ENCODE measurements at places on chromosomes 3 and 15.

- no peak for DNase-seq
Measured at GRCh38 chr3:39146083-39146501, 7.3 kb downstream of the CSRNP1 start.

DNA sequence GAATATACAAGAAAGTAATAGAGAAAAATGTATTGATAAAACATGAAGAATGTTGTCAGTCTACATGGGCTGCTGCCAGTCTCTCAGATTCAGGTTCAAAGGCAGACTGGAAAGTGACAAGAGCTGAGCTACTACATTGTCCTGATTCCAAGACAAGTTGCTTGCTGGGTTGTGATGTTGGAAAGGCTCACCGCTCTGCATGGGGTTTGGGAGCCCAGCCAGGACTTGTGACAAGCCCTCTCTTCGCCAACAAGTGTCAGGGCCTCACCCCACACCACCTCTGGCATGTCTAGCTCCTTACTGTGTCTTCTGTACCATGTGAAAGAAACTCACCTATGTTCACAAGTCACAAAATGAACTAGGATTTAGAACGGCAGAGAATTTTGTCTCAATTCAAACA, 43.0 kb upstream of the SH3GL3 start:
- no peak for DNase-seq

GRCh38 chr15:67918205-67918861, 78.5 kb upstream of the RNU6-1 start:
- no peak for DNase-seq

GRCh38 chr3:52240059-52240885, 1.3 kb upstream of the TWF2 start:
- DNase-seq = peak; percentile 19

DNA sequence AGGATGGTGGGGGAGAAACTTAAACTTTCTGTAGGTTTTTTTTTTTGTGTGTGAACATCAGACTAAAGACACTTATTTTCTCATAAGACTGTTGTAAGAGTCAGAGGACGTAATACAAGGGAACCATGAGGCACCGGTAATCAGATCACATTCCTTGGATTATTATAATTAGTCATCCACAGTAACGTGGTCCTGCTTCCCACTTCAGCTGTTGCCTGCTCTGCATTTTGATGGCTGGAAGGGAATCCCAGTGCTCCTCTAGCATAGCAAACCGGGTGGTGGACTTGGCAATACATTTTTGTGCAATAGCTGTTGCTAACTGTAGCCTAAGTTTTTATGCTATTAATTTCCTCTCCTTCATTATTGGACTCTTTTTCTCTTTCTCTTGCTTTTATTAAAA, 294.8 kb downstream of the NR2F2 start:
- DNase-seq = no peak

DNA sequence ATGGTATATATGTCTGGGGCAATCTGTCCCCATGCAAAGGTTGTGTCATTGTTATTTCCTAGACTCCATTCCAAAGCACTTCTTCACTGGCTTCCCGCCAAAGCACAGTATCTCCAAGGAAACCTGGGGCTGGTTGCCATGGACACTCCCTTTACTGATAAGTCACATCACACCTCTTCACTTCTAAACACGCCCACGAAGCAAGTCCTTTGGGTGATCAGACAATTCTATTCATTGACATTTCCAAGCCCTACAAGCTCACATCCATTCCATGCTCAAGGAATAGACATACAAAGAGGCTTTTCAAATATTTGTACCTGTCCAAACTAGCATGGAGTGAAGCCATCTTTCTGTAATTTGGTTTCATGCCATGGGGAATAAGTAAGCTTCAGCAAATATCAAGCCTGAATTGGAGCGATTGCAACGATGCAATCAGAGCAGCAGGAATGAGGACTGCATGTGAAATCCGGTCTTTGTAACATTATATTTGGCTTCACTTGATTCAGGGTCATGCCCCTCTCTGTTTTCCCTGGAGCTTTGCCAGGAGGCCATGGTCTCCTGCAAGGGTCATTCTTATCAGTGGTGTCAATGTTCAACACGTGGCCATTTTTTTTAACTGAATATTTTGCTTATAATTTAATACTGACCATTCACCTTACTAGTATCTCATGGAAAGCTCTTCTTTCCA, 201.6 kb upstream of the TMC3 start:
- DNase-seq = peak; percentile 84

GRCh38 chr3:184672977-184673870, 38.6 kb downstream of the MAGEF1 start:
- DNase-seq = no peak

GRCh38 chr3:101189796-101190195, 130.6 kb downstream of the IMPG2 start:
- no peak for DNase-seq

DNA sequence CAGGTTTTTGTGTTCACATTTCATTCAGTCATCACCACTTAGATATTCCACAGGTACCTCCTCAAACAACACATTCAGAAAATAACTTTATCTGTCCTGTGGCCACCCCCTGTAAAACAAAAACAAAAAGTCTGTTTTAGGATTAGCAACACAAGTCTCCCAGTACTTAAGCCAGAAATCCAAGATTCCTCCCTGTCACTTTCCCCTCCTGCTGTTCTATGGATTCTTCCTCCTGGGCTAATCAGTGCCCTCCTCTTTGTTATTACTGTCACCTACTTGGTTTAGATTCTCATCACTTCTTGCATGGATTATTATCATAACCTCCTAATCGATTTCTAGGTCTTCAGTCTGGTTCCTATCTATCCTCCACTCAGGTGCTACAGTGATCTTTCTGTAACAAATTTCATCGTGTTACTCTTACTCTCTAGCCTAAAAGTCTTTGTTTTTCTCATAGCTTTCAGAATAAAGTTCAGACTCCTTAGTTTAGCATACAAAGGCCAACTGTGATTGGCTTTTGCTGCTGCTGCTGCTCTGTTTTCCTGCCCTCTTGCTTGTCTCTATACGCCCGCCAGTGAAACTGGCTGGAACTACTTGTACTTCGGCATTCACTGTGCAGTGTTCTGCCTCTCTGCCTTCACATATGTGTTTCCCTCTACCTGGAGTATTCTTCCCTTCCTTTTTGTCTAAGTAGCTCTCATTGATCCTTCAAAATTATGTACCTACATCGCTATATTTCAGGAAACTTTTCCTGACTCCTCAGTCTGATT, 32.2 kb downstream of the PPP2R3A start:
- no peak for DNase-seq

GRCh38 chr3:4674216-4674615, 181.1 kb downstream of the ITPR1 start:
- DNase-seq = no peak

DNA sequence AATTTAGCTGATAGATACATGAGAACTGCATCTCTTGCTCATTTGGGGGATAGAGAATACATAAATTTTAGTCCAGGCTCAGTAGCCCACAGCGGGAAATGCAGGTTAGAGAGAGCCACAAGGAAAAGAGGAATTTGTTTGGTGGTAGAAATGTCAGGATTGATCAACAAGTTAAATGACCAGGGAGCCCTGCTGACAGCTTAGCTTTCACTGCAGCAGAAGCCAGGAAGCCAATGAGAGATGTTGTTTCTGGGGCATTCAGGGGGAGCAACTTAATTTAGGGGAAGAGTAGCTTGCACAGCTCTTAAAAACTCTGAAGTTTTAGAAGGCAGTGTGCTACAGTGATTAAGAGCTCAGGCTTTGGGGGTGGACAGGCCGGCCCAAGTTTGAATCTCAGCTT, 22.7 kb downstream of the ARHGEF26 start:
- no peak for DNase-seq

DNA sequence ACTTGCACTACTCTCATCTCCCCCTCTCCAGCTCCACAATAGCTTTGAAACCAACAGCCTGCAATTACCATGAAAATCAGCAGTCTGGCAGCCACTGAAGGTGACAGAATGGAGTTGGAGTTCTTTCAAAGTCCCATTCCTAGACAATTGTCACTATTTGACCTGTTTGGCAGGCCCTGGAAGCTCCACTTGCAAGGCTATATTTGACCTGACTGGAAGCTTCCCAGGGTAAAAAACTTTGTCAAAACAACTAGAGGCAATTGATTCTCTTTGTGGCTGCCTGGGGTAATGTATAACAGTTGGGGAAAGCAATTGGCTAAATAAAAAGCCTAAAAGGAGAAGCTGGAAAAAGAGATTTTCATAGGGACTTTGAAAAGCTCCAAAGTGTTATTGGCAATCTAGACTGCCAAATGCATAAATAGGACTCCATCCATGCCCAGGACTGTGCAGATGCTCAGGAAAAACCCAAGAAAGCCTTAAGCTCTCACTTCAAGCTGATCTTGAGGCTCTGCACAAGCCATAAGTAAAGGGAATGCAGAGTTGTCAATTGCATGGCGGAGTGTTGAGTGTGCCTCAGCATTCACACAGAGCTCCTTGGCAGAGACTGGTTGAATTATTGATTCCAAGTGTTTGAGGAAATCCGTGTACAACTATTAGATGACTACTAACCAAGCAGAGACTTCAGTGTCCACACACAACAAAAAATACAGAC, 18.3 kb downstream of the GREM1 start:
- no peak for DNase-seq

GRCh38 chr3:178170698-178171535, 365.3 kb upstream of the KCNMB2 start:
- DNase-seq = no peak

DNA sequence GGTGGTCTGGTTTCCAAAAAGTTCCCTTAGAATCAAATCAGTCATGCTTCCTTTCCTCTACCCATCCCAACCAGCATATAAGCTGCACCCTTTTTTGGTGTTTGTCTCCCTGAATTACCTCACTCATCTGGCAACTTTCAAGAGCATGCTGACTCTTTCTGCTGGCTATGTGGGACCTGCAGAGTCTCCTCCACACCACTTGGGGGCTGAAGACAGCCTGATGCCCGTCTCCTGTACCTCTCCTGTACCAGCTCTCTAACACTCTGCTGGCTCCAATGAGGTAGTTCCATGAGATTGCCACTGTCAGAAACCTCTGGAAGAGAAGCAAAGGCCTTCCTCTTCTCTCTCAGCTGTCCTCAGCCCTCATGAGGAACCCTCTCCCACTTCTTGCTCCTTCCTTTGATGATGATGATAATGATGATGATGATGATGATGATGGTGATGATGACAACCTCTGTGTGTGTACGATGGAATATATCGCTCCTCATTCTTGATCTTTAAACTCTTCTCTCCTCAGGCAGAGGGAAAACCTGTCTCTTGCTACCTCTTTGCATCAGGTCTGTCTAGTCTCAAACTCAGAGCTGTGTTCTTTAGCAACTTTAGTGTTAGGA, 257.5 kb downstream of the ZNF621 start:
- DNase-seq = no peak

- DNase-seq = no peak
Measured at GRCh38 chr3:13612829-13613228, 63.9 kb downstream of the FBLN2 start.

DNA sequence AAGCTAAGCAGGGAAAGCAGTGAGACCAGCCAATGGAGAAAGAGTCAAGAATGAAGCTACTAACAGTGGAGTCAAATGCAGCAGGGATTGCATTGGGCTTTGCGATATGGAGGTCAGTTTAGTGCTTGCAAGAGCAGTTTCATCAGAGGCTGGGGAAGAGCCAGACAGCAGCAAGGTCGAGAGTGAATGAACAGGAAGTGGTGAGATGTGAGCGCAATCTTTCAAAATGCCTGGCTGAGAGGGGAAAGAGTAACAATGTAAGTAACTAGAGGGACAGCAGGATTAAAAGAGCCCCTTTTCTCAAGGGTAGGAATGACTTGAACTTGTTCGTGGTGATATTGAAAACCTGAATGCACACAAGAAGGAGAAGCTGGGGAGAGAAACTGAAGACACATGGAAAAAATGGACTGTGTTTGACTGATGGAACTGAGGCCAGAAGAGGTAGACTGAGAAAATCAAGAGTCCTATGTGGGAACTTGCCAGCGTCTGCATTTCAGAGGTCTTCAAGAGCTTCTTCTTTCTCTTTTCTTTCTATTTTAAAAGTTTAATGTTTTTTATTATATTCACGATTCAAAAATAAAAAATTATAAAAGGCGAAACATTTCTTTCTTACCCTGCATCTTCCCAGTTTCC, 30.6 kb upstream of the GPR160 start:
- DNase-seq = no peak

GRCh38 chr15:28109626-28110455, 10.7 kb upstream of the OCA2 start:
- DNase-seq = no peak

DNA sequence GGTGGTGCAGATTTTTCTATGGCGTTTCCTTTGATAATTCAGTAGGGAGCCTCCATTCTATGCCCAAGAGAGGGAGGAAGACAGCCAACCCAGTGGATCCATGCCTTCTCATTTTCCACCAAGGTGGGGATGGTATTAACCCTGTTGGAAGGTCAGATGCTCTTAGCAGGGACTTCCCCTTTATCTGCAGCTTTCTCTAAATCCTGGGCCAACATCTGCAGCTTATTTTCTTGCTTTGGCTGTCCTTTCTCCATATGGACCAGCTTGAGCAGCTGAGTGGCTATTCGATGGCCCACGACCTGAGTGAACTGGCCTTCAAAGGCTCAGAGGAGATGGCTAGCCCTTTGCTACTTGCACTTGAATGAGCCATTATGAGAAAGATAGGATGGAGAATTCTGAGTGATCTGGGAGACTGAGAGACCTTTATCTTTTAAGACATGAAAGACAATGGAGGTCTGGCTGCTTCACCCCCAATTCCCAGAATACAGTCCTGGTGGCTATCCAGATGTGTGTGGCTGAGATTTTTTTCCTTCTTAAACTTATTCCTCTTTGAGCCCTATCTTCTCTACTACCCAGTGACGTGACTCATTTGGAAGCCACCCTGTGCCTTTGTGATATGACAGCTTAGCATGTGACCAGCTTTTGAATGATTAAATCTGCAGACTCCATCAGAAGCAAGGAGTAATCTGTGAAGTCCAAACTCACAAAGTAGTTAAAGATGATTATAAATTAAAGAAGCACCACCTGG, 39.6 kb upstream of the TRAK1 start:
- no peak for DNase-seq

DNA sequence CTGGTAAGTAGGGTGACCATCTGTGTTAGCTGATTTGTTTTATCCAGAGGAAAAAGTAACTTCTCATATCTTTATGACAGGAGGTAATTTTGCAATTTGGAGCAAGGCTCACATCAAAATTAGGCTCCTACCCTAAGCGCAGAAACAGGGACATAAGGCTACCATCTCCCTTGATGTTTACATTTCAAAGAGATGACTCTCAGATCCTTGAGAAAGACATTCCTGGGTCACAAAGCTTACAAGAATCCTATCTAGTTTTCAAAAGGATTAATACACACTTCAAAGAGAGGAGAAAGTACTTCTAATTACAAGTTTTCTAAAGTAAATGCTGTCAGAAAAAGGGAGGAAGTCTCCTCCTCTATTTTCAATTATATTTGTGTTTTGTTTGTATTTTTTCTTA, 7.0 kb downstream of the ZPLD1 start:
- DNase-seq = no peak

DNA sequence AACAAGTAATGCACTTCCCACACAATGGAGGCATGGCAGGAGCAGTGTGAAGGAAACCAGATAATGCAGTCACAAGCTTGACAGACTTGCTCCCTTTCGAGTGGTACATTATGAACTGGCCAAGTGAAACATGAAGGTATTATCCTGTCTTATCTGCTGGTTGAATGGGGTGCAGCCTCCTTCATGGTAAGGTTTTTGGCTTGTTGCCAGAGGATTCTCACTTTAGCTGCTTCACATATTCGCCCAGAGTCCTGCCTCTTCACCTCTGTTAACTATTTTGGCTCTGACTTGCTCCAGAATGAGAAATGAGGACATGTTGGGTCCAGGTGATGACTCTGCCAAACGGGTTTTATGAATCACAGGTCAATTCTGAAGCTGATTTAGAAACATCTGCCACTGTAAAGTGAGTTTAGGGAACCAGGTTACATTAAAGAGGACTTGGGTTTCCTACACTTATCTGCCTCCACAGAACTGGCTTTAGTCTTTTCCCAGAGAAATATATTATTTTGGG, 19.5 kb upstream of the CCDC39 start:
- DNase-seq = no peak

GRCh38 chr15:35289024-35289617, 204.0 kb upstream of the NANOGP8 start:
- DNase-seq = no peak

All from caudate nucleus (tissue), 63 donors.